ENCODE measurements at places on chromosomes 16 and 17.

DNA sequence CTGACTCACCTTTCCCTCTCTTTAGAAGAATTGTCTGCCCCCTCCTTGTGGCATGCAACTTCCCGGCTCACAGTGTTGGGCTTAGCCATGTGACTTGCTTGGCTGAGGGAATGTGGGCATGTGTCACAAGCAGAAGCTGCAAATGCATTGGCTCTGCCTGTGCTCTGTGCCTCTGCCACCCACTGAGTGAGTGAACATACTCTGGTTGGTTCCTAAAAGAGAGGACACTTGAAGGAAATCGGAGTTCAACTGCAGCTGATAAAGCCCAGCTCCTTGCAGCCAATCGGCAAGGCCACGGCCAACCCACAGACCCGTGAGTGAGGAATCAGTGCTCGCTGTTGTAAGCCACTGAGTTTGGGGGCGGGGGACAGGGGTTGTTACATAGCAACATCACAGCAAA lies 10.9 kb upstream of the GINS2 start:
- DNase-seq, result peak; percentile 49

GRCh38 chr17:47785538-47786123 lies 36.0 kb downstream of the OSBPL7 start:
- no peak for DNase-seq

- peak; percentile 33 for DNase-seq
Measured at GRCh38 chr17:36901506-36901905, 35.8 kb upstream of the LHX1 start.

DNA sequence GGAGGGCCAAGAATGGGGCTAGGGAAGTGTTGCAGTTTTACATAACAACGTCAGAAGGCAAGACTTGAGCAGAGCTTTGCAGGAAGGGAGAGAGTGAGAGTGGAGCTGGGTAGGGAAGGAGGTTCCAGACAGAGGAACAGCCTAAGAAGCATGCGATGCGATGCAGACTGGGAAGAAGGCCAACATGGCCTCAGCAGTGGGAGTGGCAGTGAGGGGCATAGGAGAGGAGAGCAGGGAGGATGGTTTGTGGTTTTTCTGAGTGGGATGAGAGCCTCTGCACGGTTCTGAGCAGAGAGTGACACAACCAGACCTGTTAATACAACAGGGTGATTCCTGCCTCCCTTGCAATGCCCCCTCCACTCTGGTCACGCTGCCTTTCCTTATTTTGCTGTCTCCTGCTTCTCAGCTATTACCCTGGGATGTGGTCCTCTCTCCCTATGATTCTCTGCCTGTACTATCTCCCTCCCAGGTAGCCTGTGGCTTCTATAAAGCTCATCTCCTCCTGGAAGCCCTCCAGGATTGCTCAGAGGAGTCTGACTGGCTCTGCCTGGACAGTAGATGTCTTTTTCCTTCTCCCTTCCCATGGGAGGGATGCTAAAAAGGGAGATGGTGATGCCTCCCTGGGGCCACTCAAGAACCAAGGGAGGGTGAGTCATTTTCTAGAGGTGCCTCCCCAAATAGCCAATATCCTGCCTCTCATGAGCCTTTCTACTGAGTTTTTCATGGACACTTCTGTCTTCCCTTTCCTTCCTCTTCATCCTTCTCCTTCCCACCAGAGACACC lies 38.7 kb upstream of the NGFR start:
- DNase-seq, result peak; percentile 89

GRCh38 chr17:75877752-75878173 lies 618 bp downstream of the TRIM47 start:
- DNase-seq, result peak; percentile 74

- no peak for DNase-seq
Measured at GRCh38 chr16:57178793-57179212, 7.0 kb downstream of the PSME3IP1 start.

- DNase-seq, result no peak
Measured at GRCh38 chr17:66578781-66579489, 256.0 kb upstream of the CACNG5 start.

DNA sequence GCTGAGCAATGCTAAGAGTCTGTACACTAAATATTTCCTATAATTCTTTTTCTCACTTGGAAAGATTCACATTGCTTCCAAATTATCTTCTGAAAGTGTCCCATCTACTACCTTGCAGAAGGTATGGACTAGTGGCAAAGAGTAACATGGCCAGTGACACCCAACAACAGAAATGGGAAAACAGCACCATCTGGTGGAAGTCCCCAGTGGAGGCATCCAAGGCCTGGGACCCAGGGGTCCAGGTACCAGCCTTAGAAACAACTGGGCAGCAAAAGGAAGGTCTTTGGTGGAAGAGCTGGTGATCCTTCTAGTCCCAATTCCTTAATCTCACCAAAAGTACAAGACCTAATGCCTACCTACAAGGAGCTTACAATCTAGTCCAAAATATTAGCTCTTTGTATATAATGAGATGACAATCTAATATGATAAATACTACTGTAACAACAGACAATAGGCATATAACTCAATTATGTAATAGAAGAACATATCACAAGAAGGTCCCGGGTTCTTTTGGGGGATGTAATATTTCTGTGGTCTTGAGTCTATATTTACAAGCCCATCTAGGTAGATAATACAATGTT lies 55.3 kb downstream of the SKAP1 start:
- no peak for DNase-seq

GRCh38 chr16:68713361-68713760 lies 23.7 kb upstream of the CDH1 start:
- no peak for DNase-seq

GRCh38 chr16:25413975-25414374 lies 156.3 kb upstream of the ZKSCAN2 start:
- DNase-seq, result no peak

DNA sequence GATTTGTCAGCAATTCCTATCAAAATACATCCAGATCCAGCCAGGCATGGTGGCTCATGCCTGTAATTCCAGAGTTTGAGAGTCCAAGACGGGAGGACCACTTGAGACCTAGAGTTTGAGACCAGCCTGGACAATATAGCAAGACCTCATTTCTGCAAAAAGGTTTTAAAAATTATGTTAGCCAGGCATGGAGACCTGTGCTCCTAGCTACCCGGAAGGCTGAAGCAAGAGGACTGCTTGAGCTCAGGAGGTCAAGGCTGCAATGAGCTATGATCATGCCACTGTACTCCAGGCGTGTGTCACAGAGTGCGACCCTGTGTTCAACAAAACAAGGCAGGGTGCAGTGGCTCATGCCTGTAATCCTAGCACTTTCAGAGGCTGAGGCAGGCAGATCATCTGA lies 215.2 kb downstream of the CPPED1 start:
- DNase-seq, result no peak

GRCh38 chr16:24939738-24940137 lies 75.4 kb downstream of the ARHGAP17 start:
- no peak for DNase-seq
